ENCODE measurements at places on chromosomes 4 and X.

- DNase-seq = no peak
These were observed 260.1 kb upstream of the ETNPPL start for GRCh38 chr4:109022961-109023360.

DNA sequence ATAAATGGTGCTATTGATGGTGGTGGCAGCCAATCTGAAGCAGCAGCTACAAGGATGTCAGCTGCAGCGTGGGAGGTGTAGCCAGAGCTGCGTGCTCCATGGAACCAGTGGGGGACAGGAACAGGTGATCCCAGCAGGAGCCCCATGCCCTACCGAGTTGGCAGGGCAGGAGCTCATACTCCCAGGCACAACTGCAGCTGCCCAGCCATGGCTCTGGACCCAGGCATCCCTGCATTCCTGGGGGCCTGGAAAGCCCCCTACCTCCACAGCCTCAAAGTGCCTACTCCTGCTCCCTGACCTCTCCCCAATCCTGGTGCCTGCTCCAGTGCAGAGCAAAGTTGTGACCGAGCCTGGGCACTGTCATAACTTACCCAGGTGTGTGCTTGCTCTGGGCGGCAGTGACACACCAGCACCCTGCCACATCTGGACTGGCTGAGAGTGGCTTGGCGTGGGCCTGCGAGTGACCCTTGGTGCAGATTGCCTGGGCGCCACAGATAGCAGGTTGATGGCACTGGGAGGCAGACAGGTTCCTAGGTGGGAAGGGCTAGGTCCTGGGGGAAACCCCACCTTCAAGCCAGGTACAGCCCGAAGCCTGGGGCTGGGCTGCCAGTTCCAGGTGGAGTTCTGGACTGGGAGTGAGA lies 101.1 kb downstream of the DCAF12L2 start:
- no peak for DNase-seq

DNA sequence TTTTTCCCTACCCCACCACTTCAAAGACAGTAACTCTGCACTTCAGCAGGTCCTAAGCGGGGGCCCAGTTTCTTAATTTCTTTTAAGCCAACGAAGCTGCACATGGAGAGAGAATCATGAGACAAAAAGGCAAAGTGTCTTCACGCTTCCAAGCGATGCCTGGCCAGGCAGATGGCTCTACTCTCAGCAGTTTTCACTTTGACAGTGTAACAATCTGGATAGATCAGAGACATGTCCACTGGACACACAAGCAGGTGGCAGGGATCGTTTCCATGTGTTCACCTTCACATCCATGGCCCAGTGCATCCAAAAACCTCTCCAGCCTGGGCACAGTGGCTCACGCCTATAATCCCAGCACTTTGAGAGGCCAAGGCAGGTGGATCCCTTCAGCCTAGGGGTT lies 27.8 kb downstream of the PPP2R2C start:
- no peak for DNase-seq

GRCh38 chr4:151853034-151853433 lies 92.2 kb upstream of the GATB start:
- no peak for DNase-seq

DNA sequence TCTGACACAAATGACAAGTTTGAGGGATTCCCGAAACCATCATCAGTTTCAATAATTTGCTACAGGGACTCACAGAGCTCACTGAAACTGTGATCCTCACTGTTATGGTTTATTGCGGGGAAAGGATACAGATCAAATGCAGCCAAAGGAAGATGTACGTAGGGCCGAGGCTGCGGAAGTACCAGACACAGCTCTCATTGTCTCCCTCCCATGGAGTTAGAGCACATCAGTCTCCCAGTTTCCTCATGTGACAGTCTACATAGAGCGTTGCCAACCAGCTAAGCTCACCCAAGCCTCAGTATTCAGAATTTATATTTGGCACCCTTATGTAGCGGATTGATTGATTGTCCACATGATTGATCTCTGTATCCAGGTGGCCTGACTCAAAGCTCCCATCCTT lies 137.8 kb upstream of the TENM3 start:
- no peak for DNase-seq
